ENCODE measurements at places on chromosomes 1 and 21.
A peak's percentile ranks its signal among the peaks of the same experiment; 100 is the strongest.

GRCh38 chr1:89719502-89720306 is 86.8 kb downstream of the LRRC8C start:
- DNase-seq, result no peak

- no peak for DNase-seq
These were observed 118.7 kb upstream of the BARHL2 start for GRCh38 chr1:90835661-90836344.

GRCh38 chr1:62390071-62390470 is 46.8 kb upstream of the USP1 start:
- no peak for DNase-seq

- no peak for DNase-seq
These were observed 14.0 kb upstream of the PEF1 start for GRCh38 chr1:31658721-31659120.

- no peak for DNase-seq
These were observed 1573.5 kb downstream of the BRINP3 start for GRCh38 chr1:188904201-188904600.

DNA sequence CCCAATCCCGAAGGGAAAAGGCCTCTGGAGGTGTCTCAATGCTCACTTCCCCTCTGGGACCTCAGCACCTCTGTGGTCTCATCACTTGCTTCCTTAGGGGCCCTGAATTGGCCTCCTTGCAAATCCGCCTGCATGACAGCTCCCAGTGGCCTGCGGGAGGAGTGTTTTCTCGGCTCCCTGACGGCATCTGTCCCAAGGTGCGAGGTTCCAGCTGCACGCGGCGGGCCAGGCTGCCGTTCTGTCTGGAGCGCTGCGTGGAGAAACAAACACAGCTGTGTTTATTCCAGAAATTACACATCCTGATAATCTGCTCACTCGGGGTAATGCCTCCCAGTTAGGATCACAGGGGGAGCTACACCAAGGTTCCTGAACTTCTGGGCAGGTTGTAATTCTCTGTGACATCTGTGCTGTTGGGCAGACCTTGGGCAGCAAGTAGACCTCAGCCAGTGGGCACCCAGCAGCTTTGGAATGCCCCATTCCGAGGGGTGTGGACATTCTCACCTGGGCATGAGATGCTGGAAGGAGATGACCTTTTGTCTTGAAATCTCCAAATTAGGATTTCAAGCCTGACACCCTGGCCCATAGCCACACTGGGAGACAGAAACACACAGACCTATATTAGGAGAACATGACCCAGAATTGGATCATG is 18.2 kb downstream of the EPHB2 start:
- DNase-seq, result no peak

DNA sequence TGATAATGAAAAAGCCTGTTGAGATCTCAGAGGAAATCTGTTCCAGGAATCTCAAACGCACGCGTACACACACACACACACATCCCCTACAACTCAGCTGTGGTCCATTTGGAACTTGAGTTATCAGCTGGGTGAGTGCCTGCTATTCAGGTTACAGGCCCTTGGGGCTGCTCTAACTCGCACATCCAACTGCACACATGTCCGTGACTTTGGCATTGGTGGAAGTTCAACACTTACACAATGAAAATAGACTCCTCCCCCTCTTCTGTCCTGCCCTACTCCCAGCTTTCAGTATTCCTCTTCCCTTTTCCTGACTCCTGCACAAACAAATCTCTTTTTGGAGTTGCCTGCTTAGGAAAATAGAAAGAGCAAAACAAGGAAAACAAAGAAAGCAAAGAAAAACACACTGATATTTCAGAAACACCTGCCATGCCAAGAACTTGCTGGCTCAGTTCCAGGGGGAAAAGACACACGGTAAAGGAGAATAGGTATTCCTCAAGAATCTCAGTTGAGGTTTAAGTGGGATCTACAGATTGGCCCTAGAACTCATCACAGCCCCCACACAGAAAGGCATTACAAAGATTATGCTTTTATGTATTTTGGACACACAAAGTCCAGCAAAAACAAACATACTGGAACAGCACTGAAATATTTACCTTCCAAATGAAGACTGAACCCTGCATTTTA is 140.9 kb downstream of the TGFBR3 start:
- no peak for DNase-seq

DNA sequence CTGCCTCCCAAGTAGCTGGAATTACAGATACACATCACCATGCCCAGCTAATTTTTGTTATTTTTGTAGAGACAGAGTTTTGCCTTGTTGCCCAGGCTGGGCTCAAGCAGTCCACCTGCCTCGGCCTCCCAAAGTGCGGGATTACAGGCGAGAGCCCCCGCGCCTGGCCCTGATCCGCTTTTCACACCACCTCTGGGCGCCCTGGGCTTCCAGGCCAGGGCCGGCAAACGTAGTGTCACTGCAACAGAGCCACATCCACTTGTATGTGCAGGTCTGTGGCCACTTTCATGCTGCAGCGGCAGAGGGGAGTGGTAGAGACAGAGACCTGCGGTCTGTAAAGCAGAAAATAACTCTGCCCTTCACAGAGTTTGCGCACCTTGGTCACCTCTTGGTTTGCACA is 29.5 kb downstream of the RRP1B start:
- no peak for DNase-seq

GRCh38 chr1:34896612-34897011 is 32.8 kb downstream of the DLGAP3 start:
- no peak for DNase-seq

- DNase-seq, result no peak
These were observed 20.1 kb upstream of the MED18 start for GRCh38 chr1:28308750-28309149.

- peak; percentile 82 for DNase-seq
These were observed 12.2 kb upstream of the IL10 start for GRCh38 chr1:206784471-206784903.

All from stimulated activated CD4-positive, alpha-beta T cell treated with anti-CD3 and anti-CD28 coated beads, Interleukin-2, amount 100 ng/mL, for 48 hours (primary cell).